ENCODE measurements at places on chromosomes 11 and 22.

DNA sequence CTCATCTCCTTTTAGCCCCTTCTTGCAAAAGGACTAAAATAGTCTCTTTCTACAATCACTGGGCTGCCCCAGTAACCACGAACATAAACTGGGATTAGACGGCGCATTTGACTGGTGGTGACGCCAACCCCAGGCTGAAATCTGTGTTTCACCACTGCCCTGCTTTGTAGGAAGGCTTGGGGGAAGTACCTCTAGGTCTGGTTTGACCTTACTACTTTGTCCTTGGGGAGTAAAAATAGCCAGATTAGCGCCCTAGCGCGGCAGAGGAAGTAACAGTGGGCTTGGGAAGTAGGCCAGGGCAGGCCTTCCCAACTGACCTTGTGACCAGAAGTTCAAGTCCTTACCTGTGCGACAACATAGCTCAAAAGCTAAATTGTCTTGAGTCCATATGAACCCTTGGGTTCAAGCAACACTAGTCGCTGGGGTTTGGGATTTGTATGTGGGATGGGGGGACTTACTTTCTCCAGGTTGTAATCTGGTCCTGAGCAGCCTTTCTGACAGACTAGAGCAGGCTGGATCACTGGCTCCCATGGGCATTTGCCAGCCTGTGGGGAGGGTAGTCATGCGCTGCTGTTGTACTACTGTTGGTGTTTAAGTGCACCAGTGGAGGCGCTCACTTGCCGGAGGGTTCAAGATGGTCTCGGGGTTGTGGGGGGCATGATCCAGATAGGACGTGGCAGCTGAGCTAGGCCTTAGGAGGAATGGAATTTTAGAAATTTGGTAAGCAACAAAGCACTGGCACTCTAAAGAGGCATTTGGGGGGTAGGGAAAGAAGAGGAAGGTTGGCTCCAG is 953 bp upstream of the PACS1 start:
- DNase-seq: peak; percentile 73

DNA sequence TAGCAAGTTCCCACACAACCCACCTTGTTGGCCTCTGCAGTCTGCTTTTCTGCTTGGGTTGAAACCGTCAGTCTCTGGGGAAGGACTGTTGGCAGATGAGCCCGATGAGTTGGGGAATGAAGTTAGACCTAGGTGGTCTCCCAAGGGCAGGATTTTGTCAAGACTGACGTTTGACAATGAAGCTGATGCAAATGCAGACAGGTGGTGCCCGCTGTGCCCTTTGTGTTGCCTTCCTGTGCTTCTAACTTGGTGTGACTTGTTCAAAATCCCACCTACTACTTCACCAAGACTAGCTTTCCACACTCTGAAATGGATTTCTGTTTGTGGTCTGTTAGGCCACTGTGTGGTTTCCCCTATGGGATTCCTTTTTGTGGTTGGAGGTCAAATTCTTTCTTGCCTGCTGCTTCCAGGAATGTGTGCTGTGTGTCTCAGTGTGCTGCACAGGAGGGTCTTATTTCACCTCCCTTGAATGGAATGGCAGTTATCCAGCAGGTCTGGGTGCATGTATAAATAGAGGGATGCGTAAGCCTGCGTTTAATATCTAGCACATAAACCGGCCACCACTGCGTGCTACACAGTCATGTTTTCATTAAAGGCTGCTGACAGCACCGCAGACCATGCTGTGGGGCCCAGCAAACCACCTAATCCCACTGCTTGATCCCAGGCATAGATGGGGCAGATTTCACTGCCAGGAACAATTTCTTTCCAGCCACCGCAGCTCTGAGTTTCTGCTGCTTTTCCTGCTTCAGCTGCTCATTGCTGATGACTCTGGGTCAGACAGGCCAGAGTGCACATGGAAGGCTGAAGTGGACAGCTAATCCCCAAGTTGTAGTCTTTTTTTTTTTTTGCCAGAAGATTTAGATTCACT is 44.8 kb downstream of the ADAMTS8 start:
- peak; percentile 100 for DNase-seq

DNA sequence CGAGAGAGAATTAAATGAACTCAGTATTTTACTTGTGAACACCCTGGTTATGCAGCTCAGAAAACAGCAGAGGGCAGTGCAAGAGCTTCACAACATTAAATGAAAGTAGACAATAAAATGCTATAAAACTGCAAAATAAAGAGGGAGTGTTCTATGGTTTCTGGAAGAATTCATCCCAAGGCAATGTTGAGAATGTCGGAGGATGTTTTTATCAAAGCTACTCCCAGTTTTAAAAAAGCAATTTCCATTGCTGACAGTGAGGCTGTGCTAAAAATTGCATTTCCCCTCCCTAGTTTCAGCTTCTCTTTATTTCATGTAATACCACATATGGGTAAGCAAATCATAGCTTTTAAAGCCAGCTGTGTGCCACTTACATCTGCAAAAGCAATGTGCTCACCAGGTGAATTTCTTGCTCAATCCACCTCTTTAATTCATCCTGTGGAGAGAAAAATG is 296.8 kb downstream of the RAB38 start:
- peak; percentile 50 for DNase-seq

DNA sequence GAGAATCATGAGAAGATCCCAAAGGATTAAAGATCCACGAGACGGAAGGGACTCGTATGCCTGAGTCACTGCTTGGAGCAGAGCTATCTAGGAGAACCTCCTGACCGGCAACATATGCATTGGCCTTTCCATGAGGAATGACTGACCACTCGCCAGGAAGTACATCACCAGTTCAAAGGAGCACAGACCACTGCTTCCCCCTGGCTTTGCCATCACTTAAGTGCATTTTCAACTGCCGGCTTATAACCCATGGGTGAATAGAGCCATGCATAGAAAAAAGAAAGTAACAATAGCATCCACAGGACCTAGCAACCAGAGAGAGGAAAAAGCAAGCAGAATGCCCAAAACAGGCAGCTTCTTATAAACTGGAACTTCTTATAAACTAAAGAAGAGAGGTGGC is 98.3 kb upstream of the ZC3H12C start:
- DNase-seq: no peak

GRCh38 chr11:124807201-124807600 is 7.0 kb upstream of the MSANTD2 start:
- no peak for DNase-seq

DNA sequence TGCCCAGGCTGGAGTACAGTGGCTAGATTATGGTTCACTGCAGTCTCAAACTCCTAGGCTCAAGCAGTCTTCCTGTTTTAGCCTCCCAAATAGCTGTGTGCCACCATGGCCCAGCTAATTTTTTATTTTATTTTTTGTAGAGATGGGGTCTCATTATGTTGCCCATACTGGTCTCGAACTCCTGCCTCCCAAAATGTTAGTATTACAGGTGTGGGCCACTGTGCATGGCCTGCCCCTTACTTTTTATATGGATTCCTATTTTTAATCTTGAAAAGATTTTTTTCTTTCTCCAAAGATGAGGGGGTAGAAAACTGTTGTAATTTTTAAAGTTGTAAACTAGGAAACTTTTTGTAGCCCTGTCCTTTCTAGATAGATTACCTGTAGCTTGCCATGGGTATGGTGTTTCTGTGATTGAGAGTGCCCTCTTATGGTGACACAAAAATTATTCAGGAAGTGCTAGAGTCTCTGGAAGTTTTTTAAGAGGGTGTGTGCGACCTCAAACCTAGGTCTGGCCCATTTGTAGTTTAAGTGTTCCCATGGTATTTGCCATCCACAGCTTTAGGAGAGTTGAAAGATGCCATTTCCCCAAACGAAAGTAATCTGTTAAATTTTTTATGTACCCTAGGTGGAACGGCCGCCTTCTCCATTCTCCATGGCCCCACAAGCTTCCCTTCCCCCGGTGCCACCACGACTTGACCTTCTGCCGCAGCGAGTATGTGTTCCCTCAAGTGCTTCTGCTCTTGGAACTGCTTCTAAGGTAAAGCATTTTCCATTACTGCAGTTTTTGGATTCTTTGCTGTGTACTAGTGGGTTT is 32.4 kb downstream of the MCAM start:
- DNase-seq: peak; percentile 52

- DNase-seq: no peak
Observed at GRCh38 chr22:20174785-20175596, 24.1 kb upstream of the CCDC188 start.

DNA sequence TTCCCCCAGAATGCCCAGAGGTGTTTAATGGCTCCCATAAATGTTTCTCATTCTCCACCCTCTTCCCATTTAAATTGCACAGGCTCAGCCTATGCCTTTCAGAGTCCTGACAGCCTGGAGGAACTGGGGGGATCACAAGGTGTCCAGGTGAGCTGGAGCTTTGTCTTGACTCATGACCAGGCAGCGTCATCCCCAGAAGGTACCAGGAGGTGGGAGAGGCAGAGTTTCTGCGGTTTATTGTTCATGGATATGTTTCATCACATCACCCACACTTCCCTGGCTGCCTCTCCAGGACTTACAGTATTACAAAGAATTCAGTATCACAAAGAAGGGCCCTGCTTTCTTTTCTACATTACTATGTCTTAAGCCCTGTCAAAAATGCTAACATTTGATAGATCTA is 103.2 kb upstream of the GALNT18 start:
- no peak for DNase-seq

DNA sequence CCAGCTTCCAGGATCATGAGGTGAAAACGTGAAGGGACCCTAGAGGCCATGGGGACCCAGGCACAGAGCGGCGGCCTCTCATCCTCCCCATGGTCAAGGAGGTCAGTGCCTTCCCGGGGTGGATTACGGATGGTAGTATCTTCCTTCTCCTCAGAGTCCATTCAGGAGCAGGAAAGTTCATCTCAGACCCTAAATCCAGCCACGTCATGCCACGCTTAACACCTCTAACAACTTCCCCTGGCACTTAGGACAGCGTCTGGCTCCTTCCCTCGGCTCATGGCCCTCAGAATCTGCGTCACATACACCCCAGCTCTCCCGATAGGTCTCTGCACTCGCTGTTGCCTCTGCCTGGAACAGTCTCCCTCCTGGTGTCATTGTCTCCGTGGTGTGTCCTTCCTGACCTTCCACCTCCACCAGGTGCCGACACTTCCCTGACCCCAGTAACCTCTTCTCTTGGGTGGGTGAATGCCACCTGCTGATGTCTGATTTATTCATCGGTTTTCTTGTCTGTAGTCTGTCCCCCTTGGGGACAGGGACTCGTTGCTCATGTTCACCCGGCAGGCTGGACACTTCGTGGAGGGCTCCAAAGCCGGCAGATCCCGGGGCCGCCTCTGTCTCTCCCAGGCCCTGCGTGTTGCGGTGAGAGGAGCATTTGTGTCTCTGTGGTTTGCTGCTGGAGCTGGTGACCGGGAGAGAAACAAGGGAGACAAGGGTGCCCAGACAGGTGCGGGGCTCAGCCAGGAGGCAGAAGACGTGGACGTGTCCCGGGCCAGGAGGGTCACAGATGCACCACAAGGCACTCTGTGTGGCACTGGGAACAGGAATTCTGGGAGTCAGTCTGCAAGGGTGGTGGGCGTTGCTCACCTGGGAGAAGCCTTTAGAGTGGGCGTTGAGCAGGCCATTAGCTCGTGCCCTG is 1.4 kb downstream of the MYEOV start:
- no peak for DNase-seq

- DNase-seq: no peak
Observed at GRCh38 chr22:26597480-26597879, 7.5 kb upstream of the TPST2 start.

DNA sequence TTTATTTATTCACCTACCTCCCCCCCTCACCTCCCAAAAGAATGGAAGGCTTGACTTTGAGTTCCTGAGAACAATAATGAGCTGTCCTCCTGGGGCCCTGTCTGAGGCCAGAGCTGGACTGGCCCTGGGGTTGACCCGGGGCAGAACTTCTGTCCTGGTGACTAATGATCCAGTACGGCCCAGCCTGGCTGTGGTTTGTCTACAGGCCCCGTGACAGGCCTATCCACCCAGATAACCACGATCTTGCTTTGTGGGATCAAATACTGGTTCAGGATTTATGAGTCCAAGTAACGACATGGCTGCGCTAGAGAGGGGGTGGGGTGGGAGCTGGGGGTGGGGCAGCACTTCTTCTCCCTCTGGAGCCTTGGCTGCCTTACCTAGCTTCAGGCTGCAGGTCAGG is 81.5 kb downstream of the WT1 start:
- DNase-seq: no peak

GRCh38 chr11:66856496-66857233 is at the start of gene LRFN4:
Gene LRFN4 (plus strand): TSS chr11:66857064. CDS start chr11:66857745, 681 bp downstream.
- DNase-seq: no peak

GRCh38 chr11:86416494-86416893 is 41.8 kb downstream of the CCDC81 start:
- DNase-seq: peak; percentile 16

- peak; percentile 84 for DNase-seq
Observed at GRCh38 chr11:131867457-131868257, 497.2 kb downstream of the NTM start.

- peak; percentile 43 for DNase-seq
Observed at GRCh38 chr11:69541501-69542313, 60.2 kb downstream of the LINC01488 start.

DNA sequence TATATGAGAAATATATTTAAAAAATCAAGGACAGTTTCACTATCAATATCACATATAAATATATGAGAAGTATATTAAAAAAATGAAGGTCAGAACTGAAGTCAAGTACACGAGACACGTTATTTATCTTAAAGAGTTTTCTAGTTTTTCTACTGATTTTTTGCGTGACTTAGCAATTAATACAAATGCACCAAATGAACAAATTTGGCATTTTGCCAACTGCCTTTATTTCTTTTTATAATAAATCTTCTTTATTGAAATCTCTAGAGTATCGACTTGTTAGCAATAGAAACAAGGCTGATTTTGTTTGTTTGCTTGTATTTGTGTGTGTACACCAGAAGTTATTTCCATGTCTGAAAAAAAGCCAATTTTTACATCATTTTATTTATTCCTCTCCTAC is 1684.7 kb upstream of the RAG2 start:
- no peak for DNase-seq

DNA sequence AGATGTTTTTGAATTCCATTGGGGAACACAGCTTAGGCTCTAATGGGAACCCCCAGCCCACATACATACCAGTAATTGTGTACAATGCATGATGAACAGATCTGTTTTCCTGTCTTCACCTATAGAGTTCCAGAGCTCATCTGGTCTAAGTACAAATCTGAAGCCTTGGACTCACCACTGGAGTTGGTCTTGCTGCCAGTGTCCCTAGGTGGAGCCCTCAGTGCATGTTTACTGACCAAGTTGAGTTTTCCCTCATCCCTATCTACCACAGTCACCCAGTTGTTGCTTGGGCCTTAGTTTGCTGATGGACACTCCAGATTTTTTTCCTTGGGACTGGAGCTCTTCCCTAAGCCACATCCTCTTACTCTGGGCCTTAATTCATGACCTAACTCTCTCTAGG is 159.2 kb upstream of the DDI1 start:
- DNase-seq: peak; percentile 20

GRCh38 chr11:71302911-71303310 is 50.5 kb upstream of the SHANK2 start:
- no peak for DNase-seq

GRCh38 chr11:34214961-34215805 is 109.8 kb downstream of the NAT10 start:
- DNase-seq: peak; percentile 73

All from fibroblast of skin of right biceps (primary cell).